ENCODE measurements at places on chromosomes 2 and 18.

- DNase-seq = no peak
These were observed 813 bp downstream of the NDC80 start for GRCh38 chr18:2572171-2572569.

- DNase-seq = no peak
These were observed 105.0 kb downstream of the LTBP1 start for GRCh38 chr2:33051586-33052360.

- no peak for DNase-seq
These were observed 27.2 kb downstream of the C2orf49 start for GRCh38 chr2:105364436-105365139.

DNA sequence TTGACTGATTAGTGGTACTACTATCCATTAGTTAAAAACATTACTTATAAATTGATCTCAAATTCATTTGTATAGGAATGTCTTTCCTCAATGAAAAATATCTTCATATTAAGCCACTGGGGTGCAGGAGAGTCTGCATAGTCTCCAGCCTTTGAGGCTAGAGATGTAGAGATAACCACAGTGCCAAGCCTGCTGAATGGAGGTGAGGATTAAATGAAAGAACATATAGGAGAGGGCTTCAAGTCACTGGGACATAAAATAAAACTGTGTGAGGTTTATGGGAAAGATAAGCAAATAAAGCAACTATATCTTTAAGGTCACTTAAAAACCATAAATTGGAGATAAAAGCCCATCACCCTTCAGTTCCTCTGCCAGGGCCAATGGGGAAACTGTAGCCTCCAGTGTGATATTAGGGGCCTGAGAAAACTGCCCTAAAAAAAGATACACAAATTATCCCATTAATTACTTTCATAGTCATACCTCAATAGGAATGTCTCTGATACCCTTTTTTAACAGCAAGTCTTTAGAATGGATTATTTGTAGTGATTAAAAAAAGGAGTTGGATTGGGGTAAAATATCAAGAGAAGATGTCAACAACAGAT is 27.6 kb downstream of the GALNT3 start:
- no peak for DNase-seq

GRCh38 chr2:673615-674320 is 3.4 kb downstream of the TMEM18 start:
- no peak for DNase-seq

Measured in SW 1271 (cell line).